ENCODE measurements at places on chromosomes 11 and 22.

DNA sequence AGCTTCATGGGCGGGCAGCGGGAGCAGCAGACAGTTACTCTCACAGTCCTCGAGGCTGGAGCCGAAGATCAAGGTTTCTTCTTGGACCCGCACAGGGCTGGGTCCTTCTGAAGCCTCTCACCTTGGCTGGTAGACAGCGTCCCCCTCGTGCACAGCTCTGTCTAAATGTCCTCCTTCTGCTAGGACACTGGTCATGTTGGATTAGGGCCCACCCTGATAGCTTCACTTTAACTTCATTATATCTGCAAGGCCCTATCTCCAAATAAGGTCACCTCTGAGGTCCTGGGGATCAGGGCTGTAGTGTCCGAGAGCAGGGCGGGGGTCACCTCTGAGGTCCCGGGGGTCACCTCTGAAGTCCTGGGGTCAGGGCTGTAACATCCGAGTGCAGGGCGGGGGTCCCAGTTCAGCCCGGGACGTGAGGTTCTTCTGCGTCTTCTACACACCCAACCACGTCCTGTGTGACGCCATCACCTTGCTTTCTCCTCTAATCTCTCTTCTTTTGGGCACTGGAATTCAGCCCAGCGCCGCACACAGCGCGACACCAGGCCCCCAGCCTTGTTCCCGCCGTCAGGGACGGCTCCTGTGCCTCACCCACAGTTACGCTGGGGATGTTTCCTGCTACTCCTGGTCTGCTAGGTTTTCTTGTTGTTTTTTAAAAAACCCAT lies 34.1 kb upstream of the TOLLIP start:
- DNase-seq: no peak

GRCh38 chr11:76280882-76281557 lies 74.7 kb upstream of the WNT11 start:
- no peak for DNase-seq

DNA sequence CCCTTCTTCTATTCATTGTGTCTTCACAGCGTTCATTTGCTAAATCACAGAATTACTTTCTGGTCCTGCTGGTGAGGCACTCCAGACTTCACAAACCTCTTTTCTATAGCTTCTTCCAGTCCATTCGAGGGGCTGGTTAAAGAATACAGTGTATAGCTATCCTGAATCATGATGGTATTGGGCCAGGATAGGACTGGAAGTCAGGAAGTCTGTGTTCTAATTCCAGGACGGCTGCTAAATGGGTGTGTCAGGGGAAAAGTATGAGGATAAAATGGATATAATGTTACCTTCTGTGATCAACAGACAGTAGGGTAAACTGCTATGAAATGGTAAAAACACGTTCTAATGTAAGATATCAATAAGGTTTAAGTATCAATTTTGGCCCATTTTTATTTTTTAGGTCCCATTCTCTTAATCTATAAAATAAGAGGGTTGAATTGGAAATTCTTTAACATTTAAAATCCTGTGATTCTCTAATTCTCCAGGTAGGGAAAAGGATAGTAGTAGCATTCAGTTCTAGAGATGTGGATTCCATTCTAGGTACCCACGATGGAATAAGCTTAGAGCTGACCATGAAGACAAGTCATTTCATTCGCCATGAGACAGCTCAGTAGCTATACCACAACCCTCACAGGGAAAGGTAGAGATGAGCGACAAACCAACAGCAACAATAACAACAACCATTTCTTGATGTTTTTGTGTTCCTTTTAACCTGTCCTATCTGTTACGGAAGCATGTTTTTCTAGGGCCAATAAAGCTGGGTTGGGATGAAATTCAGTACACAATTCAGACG lies 96.1 kb downstream of the SLC1A2 start:
- no peak for DNase-seq

- no peak for DNase-seq
Measured at GRCh38 chr11:1566381-1567051, 5.6 kb downstream of the DUSP8 start.

DNA sequence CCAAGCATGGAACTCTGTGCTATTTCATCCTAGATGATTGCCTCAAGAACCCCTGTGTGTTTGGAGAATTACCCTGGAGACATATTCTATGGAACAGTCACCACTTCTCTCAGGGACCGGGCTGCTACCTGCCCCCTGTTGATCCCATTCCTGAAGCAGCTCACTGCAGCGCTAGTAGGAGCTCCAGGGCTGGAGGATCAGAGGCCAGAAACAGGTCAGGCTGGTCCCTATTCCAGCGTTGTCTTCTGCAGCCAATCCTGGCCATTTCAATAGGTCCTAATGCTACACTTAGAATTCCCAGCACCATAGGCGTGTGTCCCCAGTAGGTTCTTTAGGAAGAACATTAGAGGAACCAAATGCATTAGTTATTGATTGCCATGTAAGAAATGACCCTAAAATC lies 48.9 kb downstream of the BTG4 start:
- no peak for DNase-seq

Measured in MV-4-11 (cell line).